ENCODE measurements at places on chromosomes 2 and 18.

DNA sequence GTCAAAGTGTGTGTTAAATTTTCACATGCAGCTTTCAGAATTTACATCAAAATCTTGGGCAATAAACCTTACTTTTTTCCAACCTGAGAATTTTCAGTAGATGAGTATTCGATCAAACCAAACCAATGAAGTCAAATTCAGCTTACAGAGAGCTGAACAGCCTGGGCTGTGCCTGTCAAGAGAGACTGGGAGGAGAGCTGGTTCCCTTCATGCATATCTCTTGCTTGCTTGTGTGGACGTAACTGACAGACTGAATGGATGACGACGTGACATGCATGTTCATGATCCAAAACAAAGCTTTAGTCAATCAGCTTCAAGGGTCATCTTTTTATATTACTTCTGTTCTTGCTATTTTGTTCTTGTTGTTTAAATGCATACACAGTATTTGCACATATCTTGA lies 145.2 kb downstream of the GALNT3 start:
- no peak for DNase-seq

GRCh38 chr2:36741188-36741837 lies 44.8 kb downstream of the VIT start:
- DNase-seq = no peak

DNA sequence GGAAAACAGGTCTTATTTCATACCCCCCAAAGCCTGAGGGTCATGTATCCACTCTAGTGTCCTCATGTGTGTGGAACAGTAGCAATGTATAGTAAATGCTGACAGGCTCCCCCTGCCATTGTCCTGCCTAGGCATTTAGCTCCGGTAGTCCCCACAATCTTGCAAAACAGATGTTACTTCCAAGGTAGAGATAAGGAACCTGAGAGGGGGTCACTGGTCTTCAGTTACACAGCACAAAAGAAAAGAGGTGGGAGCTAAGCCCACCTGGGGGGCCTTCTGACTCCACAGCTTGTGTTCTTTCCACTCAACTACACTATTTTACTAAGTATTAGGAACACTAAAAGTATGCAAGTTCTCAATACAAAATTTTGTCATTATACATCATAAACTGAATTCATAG lies 17.4 kb upstream of the FECH start:
- DNase-seq = no peak

- DNase-seq = no peak
These were observed 9.8 kb upstream of the MGAT5 start for GRCh38 chr2:134244086-134244485.

GRCh38 chr18:7844418-7844817 lies 277.3 kb downstream of the PTPRM start:
- DNase-seq = no peak

- no peak for DNase-seq
These were observed 65.1 kb downstream of the MAP4K4 start for GRCh38 chr2:101762451-101763171.

- DNase-seq = no peak
These were observed 126.9 kb upstream of the CTDP1 start for GRCh38 chr18:79552696-79553095.

DNA sequence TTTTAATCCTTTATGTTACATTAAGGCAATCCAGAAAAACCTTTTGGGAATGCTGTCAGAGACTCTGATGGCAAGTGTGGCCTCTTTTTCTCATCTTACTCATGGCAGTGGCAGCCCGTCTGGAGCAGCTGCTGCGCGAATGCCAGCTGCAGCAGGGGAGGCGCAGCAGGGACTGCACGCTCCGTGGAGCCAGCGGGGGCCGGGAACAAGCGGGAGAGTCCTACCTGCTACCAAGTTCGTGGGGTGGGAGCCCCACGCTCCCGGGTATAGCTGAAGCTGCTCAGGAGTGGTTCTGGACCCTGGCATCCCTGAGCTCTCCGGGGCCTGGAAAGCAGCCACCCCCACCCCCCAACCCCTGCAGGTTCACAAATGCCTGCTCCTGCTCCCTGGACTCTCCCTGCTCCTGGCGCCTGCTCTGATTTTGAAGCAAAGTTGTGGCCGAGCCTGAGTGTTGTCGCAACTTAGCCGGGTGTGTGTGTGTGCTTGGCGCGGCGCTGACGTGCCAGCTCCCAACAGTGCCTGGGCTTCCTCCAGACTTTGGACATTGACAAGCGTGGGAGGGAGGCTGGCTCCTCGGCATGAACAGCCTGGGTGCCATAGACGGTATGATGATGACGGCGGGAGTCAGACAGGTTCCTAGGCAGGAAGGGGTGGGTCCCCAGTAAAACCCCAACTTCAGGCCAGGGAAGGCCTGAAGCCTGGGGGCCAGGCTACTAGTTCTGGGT lies 21.7 kb downstream of the TMX3 start:
- no peak for DNase-seq

GRCh38 chr2:182668671-182669070 lies 47.4 kb upstream of the DNAJC10 start:
- DNase-seq = no peak

GRCh38 chr18:49764032-49764431 lies 49.3 kb downstream of the ACAA2 start:
- DNase-seq = no peak

GRCh38 chr2:73415906-73416305 lies 30.3 kb downstream of the ALMS1 start:
- DNase-seq = no peak

DNA sequence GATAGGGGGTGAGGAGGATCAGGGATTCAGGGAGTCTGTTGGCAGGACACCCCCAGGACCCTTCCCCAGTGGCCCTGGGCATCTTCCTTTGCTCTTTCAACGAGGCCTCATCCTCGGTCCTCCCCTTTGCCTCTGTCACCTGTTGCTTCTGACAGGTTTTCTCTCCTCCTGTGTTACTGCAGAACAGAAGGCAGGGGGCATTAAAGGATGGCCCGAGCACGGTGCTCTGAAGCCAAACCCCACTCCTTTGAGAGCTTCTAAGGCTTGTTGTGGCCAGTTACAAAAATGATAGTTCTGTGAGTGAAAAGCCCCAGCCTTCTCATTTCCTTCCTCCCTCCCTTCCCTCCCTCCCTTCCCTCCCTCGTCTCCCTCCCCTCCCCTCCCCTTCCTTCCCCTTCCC lies 82.5 kb downstream of the THNSL2 start:
- DNase-seq = no peak

DNA sequence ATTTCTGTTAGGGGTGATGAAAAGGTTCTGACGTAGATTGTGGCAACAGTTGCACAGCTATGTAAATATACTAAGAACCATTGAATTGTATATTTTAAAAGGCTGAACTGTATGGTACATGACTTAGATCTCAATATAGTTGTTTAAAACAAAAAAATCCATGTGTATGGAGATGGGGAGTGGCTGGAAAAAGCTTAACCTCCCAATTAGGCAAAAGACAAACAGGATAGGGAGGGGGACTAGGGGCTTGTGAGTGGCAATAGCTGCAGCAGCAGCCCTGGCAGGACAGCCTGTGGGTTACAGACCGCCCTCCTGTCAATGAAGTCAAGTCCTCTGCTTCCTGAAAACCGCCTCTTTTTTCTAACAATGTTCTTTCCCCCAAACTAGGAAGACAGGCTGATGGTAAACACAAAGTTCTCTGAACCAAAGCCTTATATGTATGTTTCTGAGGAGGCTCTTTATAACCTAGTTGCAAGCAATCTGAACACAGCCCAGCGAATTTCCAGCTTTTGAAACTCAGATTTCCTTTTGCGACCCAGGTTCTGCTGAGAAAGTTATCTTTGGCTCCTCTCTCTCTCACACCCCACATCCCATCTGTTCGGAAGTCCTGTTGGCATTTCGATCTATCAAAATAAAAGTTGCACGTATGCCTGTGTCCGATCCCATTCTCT lies 10.3 kb downstream of the ATP8B1 start:
- DNase-seq = no peak

- no peak for DNase-seq
These were observed 19.5 kb upstream of the ERCC3 start for GRCh38 chr2:127313406-127313805.

- DNase-seq = no peak
These were observed 118.0 kb downstream of the TRIM43 start for GRCh38 chr2:95709831-95710230.

Data from stimulated activated CD8-positive, alpha-beta memory T cell treated with anti-CD3 and anti-CD28 coated beads, Interleukin-7, amount 100 ng/mL, for 1 hour (primary cell).